ENCODE measurements at places on chromosomes 13 and 19.

DNA sequence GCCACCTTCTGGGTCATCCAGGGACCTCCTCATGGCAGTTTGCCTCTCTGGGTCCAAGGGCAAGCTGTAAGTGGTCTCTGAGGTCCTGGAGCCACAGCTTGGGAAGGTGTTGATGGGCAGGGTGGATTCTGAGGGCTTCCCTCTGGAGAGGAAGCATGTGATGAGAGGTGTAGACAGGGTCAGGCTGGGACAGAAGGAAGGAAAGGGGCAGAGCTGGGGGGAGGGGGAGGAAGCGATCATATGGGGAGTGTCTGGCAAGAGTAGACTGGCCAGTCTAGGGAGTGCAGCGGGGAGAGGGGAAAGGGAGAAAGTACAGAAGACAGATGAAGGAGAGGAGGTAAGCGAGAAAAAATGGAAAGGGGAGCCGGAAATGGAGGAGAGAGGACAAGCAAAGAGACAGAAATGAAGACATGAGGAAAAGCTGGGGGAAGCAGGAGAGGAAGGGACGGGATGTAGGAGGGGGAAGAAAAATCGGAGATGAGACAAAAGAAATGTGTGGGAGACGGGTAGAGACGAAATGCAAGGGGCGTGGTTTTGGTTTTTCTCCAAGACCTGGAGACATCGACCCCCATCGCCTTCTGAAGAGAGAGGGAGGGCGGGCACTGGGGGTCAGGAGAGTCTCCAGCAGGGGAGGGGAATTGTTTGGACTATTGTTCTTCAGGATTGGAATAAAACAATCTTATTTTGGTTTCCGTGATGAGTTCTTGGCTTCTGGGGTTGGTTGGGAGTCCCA is 26.6 kb downstream of the ZSWIM9 start:
- no peak for DNase-seq

GRCh38 chr13:103948426-103948825 is 882.2 kb upstream of the SLC10A2 start:
- DNase-seq = no peak

DNA sequence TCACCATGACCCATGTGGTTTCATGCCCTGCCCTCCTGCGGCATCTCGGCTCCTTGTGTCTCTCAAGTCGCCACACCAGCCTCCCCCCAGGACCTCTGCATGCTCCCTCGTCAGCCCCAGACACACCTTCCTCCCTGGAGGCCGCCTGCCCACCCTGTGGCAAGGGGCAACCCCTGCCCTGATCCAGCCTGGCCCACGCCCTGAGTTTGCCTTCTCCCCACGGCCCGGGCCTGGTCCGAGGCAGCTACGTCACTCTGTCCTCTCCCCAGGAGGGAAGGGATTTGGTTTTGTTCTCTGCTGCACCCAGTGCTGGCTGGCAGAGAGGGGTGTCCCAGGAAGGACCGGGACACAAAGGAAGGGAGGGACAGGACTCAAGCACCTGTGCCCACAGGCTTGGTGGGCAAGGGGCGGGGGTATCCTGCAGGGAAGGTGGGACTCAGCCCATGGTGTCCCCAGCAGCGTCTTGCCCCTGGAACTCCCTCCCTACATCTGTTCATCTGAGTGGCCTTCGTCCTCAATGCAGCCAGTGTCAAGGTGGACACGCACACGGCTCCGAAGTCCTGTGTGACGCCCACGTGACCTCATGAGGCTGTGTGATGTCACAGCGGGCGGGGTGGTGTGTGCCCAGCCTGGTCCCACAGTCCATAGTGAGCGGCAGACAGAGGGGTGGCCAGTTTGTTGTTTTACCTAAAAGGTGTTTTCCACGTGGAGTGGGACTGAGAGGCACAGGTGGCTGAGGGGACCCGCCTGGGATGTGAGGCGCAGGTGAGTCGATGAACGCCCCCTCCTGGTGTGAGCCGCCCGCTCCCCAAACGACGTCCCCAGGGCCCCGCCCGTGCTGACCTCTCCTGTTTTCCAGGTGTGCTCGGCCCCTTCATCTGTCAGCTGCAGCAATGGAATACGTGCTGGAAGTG is at the start of gene TEX29:
TSS of gene TEX29 (plus strand) at position 645 of the 914 bp plus-strand sequence. CDS start at position 894, 249 bp downstream.
- no peak for DNase-seq

DNA sequence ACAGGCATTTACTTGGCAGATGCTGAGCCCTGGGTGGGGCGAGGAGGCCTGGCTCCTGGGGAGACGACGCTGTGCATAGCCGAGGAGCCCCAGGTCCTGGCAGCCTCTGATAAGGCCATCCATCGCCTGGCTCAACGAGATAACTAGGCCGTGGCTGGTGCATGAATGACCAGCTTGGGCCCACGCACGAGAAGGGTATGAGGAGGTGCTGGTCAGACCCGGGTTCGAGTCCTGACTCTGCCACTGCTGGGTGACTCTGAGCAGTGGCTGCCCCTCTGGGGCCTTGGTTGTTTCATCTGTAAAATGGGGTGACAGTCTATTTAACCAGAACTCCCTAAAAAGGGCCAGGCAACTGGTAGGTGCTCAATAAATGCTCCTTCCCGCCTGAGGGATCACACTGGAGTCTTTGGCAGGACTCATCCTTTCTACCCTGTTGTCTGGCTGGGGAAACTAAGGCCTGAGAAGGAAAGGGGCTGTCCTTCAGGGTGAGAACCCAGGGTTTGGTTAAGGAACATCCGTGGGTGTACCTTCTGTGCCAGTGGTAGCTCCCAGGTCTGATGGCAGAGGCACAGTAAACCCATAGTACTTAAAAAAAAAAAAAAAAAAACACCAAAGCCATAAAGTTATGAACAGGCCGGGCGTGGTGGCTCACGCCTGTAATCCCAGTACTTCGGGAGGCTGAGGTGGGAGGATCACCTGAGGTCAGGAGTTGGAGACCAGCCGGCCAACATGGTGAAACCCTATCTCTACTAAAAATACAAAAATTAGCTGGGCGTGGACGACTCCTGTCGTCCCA is 8.1 kb upstream of the ARRDC2 start:
- DNase-seq = no peak

- DNase-seq = no peak
These were observed 465.1 kb upstream of the SLC10A2 start for GRCh38 chr13:103531278-103531677.

DNA sequence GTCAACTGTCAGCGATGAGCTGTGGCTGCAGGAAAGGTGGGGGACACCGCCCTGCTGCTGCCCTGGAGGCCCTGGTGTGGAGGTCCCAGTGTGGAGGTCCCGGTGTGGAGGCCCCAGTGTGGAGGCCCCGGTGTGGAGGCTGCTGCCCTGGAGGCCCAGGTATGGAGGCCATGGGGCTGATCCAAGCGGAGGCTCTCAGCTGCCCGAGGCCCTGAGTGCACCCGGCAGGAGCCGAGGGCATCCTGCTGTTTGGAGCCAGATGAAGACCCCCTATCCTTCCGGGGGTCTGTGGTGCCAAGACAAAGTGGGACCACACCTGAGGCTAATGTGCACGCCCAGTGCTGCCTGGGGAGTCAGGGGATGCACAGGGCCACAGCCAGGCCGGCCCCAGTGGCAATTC is 210.4 kb upstream of the SOX1 start:
- DNase-seq = no peak
